Islet precursor cell (in vitro differentiated cells): ENCODE measurements at places on chromosomes 11 and 22.
A peak's percentile ranks its signal among the peaks of the same experiment; 100 is the strongest.

GRCh38 chr11:9003573-9004182 lies at the start of gene NRIP3:
TSS of gene NRIP3 (minus strand) at chr11:9004001. CDS start at chr11:9003935, 66 bp downstream.
- peak; percentile 77 for DNase-seq

DNA sequence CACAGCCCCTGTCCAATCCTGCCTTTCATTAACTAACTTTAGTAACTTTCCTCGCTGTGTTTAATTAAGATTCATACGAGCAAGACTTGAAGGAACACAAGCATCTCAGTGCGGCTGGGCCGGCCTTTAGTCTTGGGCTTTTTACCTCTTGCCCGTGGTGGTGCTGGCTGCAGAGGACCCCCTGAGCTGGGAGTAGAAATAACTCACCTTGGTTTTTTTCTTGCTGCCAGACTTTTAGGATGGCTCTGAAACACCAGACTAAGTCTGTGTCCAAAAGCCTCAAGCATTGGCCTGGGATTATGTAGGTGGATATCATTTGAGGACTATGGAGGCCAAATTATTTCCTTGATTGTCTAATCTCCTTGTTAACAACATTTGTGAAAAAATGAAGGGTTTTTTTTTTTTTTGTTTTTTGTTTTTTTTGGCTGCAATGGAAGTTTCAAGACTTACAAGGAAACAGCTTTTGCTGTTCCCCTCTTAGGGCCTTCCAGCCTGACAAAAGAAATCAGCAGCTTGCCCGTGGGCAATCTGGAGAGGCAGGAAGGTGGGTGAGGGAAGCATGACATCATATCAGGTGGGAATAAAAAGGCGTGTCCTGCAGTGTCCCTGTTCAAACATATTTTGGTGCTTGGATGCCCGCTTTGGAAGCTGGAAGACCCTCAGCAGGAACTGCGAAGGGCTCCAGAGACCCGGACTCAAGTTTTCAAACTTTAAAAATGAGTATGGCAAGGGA lies 44.0 kb downstream of the SMIM38 start:
- no peak for DNase-seq

- DNase-seq, result no peak
Observed at GRCh38 chr22:26945565-26945964, 288.2 kb downstream of the MIAT start.

GRCh38 chr22:26857169-26857568 lies 199.8 kb downstream of the MIAT start:
- no peak for DNase-seq

GRCh38 chr22:43747877-43748276 lies 64.2 kb downstream of the EFCAB6 start:
- no peak for DNase-seq

GRCh38 chr11:47186700-47187695 lies 764 bp upstream of the PACSIN3 start:
- DNase-seq, result peak; percentile 70

GRCh38 chr11:88301488-88302140 lies 35.9 kb downstream of the CTSC start:
- no peak for DNase-seq

GRCh38 chr11:122754553-122755322 lies 83.6 kb upstream of the CRTAM start:
- DNase-seq, result no peak

DNA sequence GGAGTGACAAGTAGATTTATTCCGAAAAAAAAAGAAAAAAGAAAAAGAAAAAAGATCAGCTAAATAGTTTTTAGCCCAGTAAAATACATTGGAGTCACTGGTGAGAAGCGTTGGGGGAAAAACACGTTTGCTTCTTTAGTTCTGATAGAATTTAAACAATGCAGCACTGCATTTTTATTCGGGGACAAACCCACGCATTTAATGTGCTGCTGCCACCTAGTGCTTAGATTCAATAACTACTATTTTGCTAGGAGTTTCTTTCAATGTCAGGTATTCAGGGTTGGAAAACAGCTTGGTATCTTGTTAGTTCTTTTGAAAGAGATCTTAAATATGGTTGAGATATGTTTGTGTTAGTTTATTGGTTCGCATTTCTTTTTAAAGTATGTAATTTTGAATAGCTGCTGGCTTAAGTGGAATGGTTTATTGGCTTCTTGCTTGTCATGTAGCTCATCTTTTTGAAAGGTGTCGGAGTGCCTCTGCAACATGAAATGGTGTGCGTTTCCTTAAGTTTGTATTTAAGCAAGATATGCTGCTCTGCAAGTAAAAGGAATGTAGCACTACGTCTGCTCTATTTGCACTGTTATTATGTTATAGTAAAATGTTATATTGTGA lies 41.9 kb downstream of the SVIP start:
- DNase-seq, result no peak

DNA sequence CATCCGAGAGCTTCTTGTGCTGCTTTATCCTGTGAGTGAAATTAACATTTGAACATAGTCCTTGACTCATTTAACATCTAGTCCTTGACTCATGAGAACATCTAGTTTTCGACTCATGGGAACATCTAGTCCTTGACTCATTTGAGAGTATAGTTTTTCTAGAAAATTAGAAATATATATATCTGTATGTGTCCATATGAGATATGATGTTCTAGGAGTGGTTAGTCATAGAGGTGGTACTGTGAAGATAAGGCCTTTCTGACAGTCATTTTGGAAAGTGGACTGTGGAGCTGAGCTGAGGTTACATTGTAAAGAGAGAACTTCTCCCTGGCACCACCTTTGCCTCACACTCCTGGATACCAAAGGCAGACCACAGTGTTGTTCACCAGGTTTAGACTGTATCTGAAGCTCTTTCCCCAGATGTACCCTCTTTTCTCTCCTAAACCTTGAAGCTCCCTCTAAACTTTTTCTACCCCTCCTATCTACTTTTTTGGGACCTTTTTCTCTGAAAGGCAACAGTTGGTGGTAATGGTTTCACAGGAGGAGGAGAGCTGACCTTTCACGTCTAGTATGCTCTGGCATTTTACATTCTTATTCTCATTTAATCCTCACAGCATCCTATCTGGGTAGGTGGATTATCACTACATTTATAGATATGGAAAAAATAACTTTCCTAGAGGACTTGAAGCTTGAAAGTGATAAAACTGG lies 67.2 kb downstream of the PPP2R1B start:
- no peak for DNase-seq
